ENCODE measurements at places on chromosomes 1 and 21.

GRCh38 chr1:14906665-14907064, 246.9 kb upstream of the TMEM51 start:
- no peak for DNase-seq

DNA sequence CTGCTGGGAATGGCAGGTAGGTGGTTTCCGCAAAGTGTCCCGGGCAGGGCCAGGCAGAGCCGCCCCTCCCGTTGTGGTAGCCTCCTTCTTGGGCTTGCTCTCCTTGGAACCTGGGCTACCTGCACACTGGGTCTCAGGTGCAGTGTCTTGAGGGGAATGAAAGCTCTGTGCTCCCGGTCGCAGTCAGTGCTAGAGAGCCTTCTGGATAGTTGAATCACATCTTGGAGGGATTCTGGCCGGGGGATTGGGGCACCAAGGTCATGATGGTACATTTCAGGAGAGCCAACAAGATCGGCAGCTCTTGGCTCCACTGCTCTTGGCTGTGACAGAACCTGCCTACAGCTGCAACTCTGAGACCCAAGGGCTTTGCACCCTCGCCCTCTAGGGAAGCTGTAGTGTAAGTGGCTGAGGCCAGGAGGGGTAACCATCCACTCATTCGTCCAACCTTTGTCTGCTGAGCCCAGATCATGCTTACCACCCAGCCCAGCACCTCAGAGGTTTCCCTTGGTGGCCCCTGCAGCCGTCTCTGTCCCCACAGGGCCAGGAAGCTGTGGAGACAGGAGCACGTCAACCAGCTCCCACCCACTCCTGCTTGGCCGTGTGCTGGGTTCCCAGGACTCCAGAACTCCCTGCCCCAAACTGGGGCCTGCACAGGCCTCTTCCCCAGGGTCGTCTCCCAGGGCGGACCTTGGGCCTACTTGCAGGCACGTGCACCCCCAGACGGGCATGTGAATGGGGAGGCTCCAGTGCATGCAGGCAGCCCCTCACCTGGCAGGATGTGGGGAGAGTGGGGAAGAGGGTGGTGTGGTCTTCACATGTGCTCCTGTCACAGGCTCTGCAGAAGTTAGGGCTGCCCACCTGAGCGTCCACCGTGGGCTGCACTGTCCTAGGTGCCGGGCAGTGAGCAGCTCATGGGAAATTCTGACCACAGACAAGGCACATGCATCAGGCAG, 40.0 kb downstream of the NTPCR start:
- no peak for DNase-seq

DNA sequence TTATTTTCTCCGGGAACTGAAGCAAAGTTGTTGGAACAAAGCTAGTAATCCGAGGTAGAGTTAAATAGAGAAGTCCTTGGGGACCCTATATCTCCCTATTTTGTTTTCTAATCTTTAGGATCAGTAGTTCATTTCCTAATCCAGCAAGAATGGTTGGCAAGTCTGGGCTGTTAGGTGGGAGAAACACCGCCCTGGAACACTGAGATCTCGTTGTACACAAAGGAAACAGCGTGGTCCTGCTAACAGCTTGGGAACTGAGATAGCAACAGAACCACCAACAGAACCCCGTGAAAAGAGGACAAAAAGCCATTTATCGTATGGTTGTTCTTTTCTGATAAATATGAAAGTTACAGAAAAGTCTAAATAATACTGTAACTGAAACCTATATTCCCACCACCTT, 121.9 kb upstream of the CDC42BPA start:
- DNase-seq, result no peak

GRCh38 chr21:35475762-35476161, 426.7 kb upstream of the RUNX1 start:
- no peak for DNase-seq

- no peak for DNase-seq
These were observed 63.1 kb downstream of the C1orf21 start for GRCh38 chr1:184449916-184450315.

DNA sequence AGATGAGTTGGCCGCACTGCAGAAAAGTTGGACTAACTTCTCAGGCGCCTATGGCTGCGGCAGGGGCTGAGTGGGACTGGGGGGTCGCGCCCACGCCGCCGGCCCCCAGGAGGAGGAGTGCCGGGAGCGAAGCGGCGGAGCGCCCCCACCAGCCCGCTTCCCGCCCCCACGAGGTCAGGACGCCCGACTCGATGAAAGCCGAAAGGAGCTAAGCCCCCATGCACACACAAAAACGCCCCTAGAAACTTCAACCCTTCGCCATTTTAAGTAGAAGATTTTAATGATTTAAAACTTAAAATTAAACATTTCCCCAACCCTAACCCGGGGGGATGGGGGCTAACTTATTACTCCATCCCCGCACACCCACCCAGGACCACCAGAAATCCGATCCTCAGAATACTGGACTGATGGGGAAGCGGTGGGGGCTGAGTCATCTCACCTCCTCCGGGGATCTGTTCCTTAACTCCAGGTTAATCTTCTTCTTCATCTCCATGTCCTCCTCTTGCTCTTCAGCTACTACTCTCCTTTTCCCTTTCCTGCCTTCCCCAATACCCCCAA, 539 bp downstream of the ANP32E start:
- no peak for DNase-seq

GRCh38 chr1:20792196-20792595, 5.1 kb upstream of the HP1BP3 start:
- DNase-seq, result no peak

DNA sequence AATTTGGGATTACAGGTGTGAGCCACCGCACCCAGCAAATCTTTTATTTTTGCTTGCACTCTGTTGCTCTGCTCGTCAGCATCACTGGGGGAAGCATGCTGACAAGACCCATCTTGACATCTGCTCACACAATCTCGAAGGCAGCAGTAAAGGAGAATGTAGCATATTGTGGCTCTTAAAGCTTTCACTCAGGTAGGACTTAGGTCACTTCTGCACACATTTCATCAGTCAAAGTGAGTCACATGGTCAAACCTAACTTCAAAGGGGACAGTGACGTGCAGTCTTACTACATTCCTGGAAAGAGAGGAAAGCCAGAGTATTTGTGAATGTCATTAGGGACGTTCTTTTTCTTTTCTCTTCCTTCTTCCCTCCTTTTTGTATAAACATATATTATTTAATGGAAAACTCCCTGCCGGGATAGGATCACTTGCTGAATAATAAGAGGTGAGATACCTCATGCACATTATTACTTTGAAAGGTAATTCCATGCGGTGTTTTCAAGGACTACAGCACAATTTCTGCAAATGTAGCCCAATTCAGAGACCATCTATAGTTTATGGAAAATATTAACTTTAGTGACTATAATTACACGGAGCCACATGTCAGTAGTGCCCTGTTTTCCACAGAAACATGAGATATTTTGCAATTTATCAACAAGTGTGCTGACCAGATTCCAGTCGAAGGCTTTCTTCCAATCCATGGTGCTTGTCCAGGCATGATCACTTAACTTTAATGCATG, 19.3 kb upstream of the ACBD6 start:
- DNase-seq, result no peak

DNA sequence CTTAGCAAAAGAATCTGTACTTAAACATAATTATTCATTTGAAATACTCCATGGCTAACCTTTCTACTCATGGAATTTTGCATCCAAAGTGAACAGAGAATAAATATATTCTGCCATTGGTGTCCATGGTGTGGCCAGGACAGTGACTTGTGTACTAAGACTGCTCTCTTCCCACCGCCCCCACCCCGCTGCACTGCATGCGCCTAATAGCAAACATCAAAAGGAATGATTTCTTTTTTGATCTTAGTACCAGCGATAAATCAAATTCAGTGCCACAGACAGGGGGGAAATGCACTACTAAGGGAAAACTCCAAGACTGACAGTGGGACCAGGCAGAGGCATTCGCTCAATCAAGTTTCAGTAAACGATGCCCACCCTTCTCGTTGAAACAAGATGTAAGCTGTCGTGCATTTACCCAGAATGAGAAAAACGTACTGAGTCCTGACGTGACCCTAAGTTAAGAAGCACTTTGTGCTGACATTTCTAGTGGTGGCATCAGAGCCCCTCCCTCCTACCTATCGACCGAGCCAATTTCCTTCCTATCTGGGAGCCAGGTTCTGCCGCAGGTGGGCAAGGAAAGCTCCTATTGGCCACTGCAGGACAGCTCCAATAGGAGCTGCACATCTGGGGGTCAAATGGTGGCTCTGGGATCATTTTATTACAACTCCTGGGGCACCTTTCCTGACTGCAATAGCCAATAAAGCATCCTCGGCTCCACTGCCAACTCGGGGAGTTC, 12.5 kb downstream of the ESRRG start:
- DNase-seq, result no peak

GRCh38 chr1:231580874-231581273, 45.7 kb upstream of the DISC1 start:
- no peak for DNase-seq

Data from kidney epithelial cell (primary cell).